Astrocyte (in vitro differentiated cells and primary cell): ENCODE measurements at places on chromosomes 3 and 15. TPM values are rescaled to one million over a fixed set of nuclear protein-coding genes. Genes with fewer than 3 reads are reported as not detected.

The TRA2B gene
- total RNA-seq, result 112 and 120 TPM in 2 replicates

The SERF2 gene
- 933 and 945 TPM in 2 replicates for total RNA-seq

The SAMD7 gene
- not detected in 2 replicates for total RNA-seq

The TM4SF1 gene
- 28.9 and 31.3 TPM in 2 replicates for total RNA-seq

The CASR gene
- not detected in 2 replicates for total RNA-seq

The CCR3 gene
- total RNA-seq, result not detected in 2 replicates

DNA sequence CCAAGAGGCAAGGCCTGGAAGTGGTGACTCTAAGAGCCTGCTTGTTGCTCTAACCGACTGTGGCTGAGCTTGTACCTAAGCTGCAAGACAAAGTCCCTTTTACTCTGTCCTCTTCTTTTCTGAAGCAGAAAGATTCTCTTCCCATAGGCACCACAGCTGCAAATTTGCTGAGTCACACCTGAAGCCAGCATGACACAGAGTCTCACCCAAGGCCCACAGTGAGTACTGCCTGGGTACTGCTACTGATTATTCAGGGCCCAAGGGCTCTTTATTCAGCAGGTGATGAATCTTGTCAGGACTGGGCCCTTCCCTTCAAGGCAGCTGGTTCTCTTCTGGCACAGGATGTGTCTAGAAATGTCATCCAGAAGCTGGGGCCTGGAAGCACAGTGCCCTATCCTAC, 18.9 kb upstream of the TIGIT start:
- peak; percentile 23 for DNase-seq

DNA sequence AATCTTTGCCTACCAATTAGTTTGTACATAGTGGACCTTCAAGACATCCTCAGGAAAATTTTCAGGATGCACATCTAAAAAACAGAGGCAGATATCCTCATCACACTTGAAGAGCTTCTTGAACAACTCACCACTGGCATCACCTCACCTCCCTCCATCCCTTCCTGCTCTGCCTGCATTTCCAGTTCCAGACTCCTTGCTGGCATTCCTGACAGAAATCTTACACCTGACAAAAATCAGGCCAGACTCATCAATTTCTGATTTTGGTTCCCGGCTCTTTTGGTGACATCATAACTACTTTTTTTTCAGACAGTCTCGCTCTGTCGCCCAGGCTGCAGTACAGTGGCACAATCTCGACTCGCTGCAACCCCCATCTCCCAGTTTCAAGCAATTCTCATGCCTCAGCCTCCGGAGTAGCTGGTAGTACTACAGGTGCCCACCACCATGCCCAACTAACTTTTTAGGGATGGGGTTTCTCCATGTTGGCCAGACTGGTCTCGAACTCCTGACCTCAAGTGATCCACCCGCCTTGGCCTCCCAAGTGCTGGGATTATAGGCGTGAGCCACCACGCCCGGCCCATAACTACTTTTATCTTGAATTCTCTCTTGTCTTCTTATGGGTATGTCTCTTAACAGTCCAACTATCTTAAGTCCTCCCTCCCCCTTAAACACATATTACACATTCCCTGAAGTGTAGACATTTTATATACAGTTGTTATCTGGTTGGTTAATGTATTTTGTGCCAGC, 216.6 kb upstream of the IL12A start:
- DNase-seq, result no peak

DNA sequence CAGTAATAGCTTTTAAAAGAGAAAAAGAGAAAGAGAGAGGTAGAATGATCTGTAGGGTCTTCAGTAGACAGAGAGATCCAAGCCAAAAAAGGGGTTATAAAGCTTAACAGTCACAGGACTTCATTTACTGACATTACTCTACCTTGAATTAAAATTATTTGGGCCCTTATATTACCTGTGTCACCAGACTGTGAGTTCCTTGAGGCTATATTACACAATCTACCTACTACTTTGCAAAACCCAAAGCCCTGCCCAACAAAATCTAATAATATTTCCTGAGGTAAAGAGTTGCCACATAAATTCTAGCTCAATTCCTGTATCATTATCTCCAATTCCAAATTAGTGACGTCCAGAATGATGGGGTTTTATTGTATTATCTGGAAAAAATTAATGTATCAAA, 1.9 kb downstream of the UBR1 start:
- no peak for DNase-seq

- DNase-seq, result peak; percentile 98
Observed at GRCh38 chr3:172201136-172201869, 161.9 kb downstream of the FNDC3B start.

GRCh38 chr15:62264196-62264595, 99.1 kb upstream of the C2CD4B start:
- no peak for DNase-seq

GRCh38 chr15:87498560-87498959, 758.0 kb downstream of the NTRK3 start:
- peak; percentile 86 for DNase-seq

- DNase-seq, result peak; percentile 82
Observed at GRCh38 chr15:63094495-63094931, 27.1 kb upstream of the LACTB start.

DNA sequence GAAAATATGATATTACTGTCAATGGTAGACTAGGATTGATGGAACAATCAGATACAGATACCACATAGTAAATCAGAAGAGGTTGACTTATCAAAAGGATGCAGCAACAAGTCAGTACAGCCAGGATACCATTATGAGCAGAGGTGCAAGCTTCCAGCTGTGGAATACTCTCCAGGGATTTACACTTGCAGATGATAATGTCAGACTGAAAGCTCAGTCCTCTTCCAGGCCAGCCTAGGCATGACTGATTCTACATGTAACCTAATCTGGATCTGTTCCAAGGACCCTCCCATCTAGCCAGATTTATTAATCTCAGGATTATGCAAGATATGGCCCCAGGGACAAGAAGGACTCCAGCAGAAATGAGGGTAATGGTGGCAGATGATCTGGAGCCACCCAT, 8.2 kb downstream of the FILIP1L start:
- no peak for DNase-seq

DNA sequence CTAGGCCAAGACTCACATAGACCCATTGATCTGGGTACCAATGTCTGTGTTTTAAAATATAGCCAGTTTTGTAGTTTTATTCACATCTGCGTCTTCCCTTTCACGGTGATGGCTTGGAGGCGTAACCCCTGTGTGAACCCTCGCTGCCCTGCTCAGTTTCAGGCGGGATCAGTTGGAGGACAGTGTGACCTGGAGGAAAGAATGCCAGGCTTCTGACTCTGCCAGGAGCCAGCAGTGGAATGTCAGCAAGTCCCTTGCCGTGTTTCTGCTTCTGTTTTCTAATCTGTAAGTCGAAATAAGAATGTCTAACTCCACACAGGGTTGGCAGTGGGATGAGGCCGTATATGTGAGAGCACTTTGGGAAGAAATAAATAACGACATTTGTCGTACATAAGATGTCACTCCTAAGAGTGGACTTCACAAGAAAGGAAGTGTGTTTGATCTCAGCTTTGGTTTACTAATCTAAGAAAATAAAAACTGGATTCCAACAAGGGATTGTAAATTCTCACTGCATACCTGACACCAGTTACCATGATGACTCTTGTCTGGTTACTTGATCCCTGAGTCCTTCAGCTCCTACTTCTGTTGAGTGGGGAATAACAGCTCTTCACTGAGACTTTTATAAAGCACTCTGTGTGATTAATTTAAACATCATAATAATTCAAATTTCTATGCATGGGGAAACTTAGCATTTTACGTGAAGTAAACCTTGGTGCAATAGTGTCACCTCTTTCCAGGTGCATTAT, 6.3 kb upstream of the CA12 start:
- DNase-seq, result no peak

- DNase-seq, result peak; percentile 60
Observed at GRCh38 chr3:37321377-37321781, 147.0 kb upstream of the LRRFIP2 start.

GRCh38 chr15:85839643-85840042, 44.9 kb upstream of the KLHL25 start:
- DNase-seq, result no peak

- no peak for DNase-seq
Observed at GRCh38 chr3:149626671-149627070, 31.2 kb downstream of the WWTR1 start.

DNA sequence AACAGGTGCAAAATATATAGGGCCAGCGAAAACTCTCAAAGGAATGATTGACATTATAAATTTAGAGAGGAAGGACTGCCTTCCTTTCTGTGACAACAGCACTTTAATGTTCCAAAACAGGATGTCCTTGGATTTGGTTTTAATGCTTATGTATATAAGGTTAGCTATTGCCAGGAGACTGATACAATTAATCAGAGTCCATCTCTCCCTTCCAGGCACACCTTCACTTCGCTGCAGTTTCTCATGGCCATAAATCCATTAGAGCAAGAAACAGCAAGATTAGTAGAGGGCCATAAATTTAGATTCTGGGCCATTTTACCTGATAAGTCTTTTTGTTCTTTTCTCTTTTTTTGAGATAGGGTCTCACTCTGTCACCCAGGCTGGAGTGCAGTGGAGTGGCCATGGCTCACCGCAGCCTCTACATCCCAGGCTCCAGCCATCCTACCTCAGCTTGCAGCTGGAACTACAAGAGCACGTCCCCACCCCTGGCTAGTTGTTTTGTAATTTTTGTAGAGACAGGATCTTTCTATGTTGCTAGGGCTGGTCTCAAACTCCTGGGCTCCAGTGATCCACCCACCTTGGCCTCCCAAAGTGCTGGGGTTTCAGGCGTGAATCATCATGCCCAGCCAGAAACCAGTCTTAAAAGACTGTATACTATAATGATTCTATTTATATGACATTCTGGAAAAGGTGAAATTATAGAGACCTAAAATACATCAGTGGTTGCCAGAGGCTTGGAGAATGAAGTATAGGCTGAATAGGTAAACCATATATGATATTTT, 15.7 kb upstream of the TFRC start:
- no peak for DNase-seq

DNA sequence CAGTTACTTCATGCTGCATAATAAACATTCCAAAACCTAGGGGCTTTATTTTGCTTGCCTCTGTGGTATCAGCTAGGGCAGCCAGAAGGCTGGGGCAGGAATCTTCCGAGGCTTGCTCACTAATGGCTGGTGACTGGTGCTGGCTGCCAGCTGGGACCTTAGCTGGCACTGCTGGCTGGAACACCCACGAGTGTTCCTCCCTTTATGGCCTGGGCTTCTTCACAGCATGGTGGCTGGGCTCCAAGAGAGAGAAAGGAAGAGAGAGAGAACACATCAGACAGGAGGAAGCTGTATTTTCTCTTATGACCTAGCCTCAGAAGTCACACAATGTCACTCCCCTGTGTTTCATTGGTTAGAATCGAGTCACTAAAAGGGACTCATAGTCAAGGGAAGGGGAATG, 23.9 kb upstream of the CDCP1 start:
- no peak for DNase-seq

DNA sequence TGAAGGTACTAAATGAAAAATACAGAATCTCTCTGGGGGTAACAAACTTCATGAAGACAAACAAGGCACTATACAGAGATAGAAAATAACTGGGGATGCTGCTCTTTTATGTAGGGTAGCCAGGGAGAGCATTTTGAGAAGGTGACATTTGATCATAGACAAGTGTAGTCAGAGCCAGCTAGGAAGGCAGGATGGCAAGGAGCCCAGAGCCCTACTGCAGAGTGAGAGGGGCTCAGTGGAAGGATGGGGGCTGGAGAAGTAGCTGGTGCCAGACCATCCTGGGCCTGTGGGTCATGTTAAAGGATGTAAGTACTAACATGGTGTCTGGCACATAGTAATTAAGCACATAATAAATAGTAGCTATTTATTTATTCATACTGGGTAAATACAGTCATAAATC, 133.6 kb downstream of the MEIS2 start:
- DNase-seq, result no peak

GRCh38 chr15:61656391-61656790, 403.9 kb downstream of the VPS13C start:
- no peak for DNase-seq

- no peak for DNase-seq
Observed at GRCh38 chr3:64049832-64050231, 26.5 kb upstream of the PSMD6 start.
